ENCODE measurements at places on chromosomes 2 and 18.

DNA sequence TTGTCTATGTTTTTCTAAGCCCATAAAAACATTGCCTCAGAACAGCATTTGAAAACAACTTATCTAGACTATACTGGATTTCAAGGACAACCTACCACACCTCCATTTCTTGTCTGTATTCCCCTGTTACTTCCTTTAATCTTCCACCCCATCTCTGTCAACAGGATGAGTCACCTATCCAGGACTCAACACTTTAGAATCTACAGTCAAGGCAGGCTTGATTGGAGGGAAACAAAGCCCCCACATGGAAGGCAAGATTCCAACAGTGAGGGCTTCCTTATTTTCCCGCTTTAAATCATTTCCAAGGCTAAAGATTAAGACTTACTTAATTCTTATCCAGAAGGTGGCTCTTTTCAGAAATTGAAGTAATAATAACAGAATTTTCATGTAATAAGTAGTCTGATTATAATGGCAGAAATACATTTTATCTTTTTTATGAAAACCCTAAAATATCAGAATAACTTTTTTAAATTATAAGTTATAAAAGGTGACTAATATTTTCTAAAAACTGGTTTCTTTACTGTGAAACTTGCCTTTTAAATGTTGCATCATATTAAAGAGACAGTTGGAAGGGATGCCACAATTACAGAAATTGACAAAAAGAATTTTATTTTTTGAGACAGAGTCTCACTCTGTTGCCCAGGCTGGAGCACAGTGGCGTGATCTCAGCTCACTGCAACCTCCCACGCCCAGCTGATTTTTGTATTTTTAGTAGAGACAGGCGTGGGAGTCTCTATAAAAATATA, 138.7 kb upstream of the CCDC150 start:
- no peak for DNase-seq

- DNase-seq, result peak; percentile 27
Observed at GRCh38 chr18:66495844-66496243, 108.0 kb downstream of the CDH19 start.

- DNase-seq, result no peak
Observed at GRCh38 chr2:91477731-91478672, 2786.5 kb downstream of the RPIA start.

DNA sequence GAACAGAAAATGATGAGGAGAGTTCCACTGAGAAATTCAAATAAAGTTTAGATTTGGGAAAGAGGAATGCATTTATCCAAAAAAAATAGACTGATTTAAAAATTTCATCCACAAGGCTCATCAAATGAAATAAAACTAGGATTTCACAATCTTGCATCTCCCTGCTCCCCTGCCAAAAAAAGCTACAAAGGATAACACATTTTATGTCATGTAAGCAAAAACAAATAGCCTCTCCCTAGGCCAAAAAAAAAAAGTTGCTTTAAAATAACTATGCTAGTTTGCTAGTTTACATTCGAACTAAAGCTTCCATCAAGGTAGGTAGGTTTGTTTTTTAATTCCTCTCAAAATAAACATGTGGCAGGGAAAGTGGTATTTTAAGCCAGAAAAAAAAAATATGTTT, 465.5 kb upstream of the ID2 start:
- no peak for DNase-seq

- no peak for DNase-seq
Observed at GRCh38 chr2:45843136-45843535, 191.7 kb downstream of the PRKCE start.

DNA sequence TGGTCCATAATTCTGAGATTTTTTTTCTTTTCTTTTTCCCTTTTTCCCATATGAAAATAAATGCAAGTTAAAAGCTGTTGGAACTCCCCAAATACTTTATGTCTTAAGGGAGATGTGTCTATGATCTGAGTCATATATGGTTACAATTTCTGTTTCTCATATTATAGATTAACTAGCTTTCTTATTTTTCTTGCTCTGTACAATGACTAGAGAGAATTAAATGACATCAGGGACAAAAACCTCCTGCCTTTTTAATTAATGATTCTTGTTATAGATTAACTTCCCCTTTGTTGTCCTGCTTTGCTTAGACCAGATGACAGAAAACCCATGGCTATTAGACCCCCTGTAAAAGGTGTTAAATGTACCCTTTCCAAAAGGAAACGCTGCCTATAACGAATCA, 643.9 kb upstream of the NXPH2 start:
- no peak for DNase-seq

- DNase-seq, result no peak
Observed at GRCh38 chr2:127048618-127048935, 58.4 kb downstream of the BIN1 start.

- DNase-seq, result no peak
Observed at GRCh38 chr18:63348508-63349136, 18.4 kb downstream of the KDSR start.

GRCh38 chr2:220046507-220046906, 419.1 kb downstream of the SLC4A3 start:
- no peak for DNase-seq

GRCh38 chr2:219530048-219530963, 13.3 kb downstream of the CHPF start:
- peak; percentile 82 for DNase-seq

DNA sequence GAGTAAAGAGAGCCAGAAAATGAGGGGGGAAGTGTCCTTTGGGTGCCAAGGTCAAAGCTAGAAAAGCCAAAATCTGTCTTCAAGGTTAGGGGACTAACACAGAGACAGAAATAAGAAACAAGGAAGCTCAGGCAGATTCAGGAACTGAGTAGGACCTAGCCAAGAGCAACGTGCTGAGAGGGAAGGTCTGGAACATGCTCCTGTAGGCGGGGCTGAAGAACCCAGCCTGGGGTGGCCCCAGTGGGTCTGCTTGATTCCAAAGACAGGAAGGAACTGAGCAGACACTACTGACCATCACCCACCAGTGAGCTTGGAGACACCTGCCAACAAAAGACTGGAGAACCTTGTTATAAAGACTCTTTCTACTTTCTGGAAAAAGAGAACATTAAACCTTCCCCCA, 105.1 kb downstream of the SP3 start:
- no peak for DNase-seq

DNA sequence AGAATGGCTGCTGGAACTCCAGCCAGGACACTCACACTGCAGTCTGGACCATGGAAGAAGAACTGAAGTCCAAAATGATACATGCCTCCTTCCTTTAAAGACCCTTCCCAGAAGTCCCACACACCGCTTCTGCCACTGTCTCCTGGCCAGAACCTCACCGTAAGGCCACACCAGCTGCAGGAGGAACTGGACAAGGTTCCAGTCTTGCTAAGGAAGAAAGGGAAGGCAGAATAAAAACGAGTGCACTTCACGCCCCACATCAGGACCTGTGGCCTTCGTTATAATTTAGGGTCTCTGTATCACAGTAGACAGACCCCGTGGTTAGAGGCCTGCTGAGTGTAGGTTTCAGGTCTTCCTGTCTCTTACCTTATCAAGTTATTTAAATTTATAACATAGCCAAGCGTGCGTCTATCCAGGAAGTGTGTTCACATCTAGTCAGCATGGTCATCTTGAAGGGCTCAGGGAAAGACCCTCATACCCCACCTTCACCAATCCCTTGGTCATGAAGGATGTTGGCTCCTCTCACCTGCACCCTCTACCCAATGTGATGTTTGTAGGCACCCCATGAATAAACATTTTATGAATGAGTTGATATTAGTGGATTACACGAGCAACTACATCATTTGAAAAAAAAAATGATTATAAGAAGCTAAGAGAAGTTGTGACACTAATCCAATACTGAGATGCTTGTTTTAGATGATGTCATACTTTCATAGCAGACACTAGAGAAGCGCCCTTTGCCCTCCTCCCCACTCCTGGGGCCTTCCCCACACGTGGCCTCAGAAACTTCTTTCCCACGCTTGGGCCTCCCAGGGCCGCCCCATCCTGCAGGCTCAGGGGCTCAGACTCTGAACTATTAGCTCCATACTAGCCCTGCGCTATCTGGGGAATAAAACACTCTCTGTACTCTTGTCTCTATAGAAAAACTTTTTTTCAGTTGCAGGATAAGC, 157.6 kb downstream of the FAM210A start:
- no peak for DNase-seq

DNA sequence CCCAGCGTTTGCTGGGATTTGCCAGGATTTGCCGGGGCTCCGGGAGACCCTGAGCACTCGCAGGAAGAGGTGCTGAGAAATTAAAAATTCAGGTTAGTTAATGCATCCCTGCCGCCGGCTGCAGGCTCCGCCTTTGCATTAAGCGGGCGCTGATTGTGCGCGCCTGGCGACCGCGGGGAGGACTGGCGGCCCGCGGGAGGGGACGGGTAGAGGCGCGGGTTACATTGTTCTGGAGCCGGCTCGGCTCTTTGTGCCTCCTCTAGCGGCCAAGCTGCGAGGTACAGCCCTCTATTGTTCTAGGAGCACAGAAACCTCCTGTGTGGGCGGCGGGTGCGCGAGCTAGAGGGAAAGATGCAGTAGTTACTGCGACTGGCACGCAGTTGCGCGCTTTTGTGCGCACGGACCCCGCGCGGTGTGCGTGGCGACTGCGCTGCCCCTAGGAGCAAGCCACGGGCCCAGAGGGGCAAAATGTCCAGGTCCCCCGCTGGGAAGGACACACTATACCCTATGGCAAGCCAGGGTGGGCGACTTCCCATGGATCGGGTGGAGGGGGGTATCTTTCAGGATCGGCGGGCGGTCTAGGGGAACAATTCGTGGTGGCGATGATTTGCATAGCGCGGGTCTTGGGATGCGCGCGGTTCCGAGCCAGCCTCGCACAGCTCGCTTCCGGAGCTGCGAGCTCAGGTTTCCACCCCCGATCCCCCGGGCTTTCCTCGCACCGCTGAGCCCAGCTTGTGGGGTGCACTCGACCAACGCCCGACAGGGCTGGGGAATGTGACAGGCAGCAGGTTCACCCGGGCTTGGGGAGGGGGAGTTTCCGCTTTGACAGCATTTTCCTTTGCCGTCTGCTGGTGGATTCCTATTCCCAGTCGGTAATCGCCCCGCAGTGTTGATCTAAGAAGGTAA, 2.8 kb downstream of the ONECUT2 start:
- DNase-seq, result peak; percentile 82

DNA sequence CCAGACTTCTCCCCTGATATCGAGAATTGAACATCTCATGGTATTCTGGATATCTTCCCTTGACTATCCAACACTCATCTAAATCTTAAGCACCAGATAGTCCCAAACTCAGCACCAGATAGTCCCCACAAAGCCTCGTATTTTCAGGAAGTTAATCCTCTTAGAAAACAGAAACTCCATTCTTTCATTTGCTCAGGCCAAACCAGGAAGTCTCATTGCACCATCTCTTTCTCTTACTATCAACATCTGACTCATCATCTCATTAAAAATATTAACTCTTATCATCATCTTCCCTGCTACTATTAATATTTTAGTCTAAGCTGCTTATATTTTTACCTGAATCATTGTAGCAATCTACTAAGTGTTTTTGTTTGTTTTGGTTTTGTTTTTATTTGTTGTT, 286.4 kb downstream of the GALNT13 start:
- DNase-seq, result no peak

GRCh38 chr2:120511536-120511935, 165.6 kb downstream of the INHBB start:
- peak; percentile 44 for DNase-seq

DNA sequence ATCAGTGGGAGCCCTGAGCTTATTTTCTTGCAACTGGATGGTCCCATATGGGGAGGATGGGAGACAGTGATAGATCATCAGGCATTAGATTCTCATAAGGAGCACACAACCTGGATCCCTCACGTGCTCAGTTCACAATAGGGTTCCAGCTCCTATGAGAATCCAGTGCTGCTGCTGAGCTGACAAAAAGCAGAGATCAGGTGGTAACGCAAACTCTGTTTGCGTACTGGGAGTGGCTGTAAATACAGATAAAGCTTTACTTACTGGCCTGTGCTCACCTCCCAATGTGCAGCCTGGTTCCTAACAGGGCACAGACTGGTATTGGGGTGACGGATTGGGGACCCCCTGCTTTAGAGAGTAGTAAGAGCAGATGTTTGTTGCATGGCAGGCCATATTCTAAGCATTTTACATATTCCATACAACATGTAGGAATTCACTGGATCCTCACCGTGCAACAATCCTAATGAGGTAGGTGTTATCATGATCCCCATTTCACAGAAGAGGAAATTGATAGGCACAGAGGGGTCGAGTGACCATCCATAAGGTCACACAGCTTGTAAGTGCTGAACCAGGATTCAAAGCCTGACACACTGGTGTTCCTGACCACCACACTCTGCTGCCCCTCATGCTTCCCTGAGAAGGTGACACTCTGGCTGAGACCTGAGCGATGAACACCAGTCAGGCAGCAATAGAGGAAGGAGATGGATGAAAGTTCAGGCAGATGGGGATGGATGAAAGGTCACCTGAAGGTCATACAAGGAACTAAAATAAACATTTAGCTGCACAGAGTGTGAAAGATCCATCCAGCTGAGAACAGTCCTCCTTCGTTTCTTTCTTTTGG, 15.7 kb upstream of the MAT2A start:
- no peak for DNase-seq

- DNase-seq, result no peak
Observed at GRCh38 chr2:105875241-105875640, 130.5 kb downstream of the NCK2 start.

GRCh38 chr18:3547891-3548615, 98.1 kb downstream of the TGIF1 start:
- DNase-seq, result no peak

DNA sequence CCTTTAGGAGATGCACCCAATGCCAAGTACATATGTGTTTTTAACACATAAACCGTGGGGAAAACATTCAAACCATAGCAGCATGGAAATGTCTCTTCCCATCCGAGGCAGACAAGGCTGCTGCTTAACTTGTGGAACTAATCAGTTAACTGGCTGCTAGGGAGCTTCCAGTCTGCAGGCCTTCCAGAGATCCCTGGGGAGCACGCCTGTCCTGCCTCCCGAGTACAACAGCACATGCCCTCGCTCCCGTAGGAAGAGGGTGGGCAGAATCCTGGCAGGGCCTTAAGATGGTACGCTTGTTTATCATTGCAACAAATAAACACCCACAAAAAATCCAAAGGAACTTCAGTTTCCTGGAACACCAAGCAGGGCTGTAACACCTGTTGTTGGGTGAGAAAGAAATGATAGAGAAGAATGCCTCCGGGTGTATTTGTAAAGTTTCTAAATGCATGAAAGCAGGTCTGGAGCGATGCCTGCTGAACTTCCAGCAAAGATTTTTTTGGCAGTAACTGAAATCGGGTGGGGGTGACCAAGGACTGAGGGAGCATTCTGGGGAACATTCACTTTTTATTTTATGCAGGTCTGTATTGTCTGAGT, 56.2 kb downstream of the EDAR start:
- DNase-seq, result no peak

- DNase-seq, result no peak
Observed at GRCh38 chr2:66836851-66837250, 401.9 kb downstream of the MEIS1 start.

GRCh38 chr2:104790100-104790811, 63.7 kb upstream of the POU3F3 start:
- peak; percentile 23 for DNase-seq

DNA sequence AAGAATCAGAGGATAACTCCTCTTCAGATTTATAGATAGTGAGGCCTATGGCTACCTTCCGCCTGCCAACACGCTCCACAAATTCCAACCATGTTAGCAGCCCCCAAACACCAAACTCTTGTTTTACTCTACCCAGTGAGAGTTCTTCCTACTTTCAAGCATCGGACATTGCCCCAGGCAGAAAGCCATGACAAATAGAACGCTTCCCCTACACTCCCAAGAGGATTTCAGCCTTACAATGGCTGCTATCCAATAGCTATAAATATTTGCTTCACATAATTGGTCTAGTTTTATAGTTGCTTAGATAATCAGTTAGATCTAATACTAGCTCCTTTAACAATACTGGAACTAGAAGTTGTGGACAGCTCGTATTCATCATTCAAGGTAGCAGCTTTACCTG, 503.4 kb upstream of the VRK2 start:
- DNase-seq, result no peak
